Stimulated activated CD4-positive, alpha-beta T cell treated with anti-CD3 and anti-CD28 coated beads, Interleukin-2, amount 100 ng/mL, for 48 hours (primary cell): ENCODE measurements at places on chromosomes 16 and 17.
A peak's percentile ranks its signal among the peaks of the same experiment; 100 is the strongest.

- no peak for DNase-seq
Measured at GRCh38 chr16:67389911-67390815, 3.1 kb downstream of the TPPP3 start.

- no peak for DNase-seq
Measured at GRCh38 chr16:78570399-78571141, 471.1 kb downstream of the WWOX start.

GRCh38 chr16:82016263-82016662 is 5.0 kb upstream of the SDR42E1 start:
- DNase-seq, result no peak

DNA sequence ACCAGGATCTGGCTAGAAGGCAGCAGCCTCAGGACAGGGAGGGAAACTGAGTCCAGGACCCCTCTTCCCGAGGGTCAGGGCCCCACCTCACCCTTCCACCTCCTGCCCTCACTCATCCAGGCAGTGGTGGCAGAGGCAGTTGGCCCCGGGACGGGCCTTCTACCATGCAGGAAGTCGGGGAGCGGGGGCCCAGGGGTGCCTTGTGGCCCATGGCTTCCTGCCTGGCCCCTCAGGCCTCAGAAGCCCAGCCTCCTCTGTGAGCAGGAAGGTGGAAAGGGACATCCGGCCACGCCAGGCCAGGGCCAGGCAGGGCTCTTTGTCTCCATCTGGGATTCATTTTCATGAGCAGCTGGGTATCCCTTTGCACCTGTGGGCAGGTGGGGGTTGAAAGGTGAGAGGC is 58.5 kb downstream of the BAHCC1 start:
- DNase-seq, result no peak

DNA sequence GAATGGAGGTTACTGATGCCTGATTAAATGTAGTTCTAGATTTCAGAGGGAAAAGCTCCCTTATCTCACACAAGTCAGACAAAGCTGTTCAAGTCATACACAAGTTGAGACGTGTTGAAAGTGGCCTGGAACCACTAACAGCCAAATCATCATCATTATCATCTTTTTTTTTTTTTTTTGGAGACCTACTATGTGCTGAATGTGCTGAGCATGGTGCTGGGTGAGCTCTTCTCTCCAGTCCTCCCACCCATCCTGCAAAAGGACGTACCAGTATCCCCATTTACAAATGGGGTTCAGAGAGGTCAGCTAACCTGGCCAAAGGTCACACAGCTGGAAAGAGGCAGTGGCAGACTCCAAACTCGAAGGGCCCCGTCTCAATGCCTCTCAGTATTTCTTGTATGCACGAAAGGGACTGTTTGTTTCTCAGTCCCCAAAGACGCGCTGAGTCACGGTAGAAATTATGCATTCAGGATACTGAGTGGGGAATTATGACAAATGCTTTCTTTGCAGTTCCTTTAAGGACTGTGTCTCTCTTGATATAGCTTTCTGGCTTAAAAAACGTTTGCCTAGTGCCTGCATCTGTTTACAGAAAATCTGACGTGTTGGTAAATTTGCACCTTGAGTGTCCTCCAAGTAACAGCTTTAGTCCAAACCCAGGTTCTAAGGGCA is 235.5 kb downstream of the XYLT1 start:
- no peak for DNase-seq

DNA sequence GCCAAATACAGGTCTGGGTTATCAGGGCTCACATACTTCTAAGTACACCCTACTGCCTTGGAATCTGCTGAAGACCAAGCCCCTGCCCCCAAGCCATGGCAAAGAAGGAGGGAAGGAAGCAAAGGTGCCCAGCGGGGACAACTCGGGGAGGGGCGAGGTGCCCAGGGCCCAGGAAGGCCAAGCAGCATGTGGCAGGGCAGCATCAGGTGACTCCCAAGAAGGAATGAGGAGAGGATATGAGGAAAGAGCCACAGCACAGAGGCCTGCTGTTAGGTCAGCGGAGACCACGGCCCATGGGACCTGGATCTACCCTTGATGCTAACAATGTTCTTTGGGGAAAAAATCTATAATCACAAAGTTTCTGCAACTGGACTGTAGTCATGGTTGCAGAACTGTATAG is 142.6 kb upstream of the CRHR1 start:
- no peak for DNase-seq

DNA sequence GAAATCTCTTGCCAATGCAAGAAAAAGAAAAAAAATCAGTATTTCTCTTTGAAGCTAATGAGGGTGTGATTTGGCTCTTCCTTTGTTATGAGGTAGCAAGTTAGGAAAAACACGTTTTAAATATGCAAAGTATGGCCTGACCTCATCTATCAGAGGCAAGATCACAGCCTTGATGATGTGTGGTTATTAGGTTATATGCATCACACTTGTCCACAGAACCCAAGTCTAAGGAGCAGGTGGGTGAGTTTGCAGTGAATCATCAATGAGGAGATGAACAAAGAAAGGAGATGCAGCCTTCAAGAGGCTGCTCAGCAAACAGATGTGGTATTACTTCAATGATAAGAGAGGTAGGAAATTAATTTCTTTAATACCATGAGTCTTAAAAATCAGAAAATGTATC is 594.8 kb upstream of the CDH5 start:
- DNase-seq, result no peak

DNA sequence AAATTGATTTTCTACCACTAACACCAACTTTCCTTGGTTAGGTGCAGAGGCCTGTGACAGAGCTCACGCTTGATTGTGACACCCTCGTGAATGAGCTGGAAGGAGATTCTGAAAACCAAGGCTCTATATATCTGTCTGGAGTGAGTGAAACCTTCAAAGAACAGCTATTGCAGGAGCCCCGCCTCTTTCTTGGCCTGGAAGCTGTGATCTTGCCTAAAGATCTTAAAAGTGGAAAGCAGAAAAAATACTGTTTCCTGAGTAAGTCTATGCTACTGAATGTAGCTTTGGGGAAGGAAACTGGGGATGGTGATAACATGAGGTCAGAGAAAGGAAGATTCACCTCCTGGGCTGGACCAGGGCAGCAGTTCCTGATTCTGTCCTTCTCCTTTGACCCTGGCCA is 38.3 kb downstream of the REXO5 start:
- DNase-seq, result no peak

DNA sequence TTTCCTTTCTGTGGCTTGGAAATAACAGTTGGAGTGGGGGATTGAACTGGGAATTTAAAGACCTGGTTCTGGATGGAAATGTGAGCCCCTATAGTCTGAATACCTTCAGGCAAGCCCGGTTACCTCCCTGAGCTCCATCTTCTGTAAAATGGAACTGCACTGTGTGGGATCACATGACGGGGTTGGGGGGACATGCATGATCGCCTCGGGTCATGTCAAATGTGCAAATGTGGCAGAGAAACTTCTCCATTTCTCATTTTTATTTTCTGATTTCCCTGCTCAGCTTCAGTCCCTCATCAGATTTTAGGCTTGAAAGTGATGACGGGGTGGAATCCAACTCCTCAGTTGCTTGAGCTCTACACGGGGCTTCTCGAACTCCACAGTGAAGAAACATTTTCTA is 1.5 kb downstream of the MT1B start:
- no peak for DNase-seq

DNA sequence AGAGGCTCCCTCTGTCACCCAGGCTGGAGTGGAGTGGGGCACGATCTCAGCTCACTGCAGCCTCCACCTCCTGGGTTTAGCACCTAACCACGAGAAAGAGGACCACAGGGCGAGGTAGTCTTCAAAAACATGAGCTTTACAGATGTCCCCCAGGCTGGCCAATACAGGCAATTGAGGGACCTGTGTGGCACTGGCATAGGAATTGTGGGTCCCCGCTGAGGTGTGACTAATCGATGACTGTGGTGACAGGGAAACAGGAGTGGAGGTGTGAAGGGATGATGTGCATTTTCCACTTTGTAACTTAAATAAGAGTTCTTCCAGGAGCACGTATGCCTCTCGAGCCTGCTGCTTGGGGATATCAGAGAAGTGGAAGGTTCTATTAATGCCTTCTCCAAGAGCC is 12.6 kb upstream of the ARHGAP17 start:
- DNase-seq, result no peak

- DNase-seq, result no peak
Measured at GRCh38 chr16:56744996-56745640, 15.2 kb downstream of the NUP93 start.

DNA sequence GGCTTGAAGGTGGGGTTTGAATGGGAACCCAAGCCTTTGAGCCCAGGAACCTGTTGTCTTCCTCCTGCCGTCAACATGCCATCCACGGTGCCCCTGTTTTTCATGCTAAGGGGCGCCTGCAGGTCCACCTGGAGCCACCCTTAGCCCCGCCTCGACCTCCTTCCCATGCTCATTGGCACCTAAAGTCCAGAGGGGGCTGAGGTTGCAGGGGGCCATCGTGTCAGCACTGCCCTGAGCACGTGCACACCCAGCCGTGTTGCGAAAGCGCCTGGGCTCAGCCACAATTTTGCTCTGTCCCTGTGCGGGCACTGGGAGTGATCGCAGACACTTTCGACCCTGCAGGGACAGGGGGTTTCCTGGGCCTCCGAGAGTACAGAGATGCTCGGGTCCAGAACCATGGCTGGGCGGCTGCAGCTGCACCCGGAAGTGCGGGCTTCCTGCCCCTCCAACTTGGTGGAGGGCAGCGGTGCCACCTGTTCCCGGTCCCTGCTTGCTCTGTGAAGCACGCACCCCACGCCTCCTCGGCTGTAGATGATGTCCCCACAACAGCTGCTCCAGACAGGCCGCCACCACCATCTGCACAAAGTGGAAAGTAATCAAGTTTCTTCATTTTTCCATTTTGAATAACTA is 454.7 kb downstream of the CDH8 start:
- DNase-seq, result no peak

DNA sequence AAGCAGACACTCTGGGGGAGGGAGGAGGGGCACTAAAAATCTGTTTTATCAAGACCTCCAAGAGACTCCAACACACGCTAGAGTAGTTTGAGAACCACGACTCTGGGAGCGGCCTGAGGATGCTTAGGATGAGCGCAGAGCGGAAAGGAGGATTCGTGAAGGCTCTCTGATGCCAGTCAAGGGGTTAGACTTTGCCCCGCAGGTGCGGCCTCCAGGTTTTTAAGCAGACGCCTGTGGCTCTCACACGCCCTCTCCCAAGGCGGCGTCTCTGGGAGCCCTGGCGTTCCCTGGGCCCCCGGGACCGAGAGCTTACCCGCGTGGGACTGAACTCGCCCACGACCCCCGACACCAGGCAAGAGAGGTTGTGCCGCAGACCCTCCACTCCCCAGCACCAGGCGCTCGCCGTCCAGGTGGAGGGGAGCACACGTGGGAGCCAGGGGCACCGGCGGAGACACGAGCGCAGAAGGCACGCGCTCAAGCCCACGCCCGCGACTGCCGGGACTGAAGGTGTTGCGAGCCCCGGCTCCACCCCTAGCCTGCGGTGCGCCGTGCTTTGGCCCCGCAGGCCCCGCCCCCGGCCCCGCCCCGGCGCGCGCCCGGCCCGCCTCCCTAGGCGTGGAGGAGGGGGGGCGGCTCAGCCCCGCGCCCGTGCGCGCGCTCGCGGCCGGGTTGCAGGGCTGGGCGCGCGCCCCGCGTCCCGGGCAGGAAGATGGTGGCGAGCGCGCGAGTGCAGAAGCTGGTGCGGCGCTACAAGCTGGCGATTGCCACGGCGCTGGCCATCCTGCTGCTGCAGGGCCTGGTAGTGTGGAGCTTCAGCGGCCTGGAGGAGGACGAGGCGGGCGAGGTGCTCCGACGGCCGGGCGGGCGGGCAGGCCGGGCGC is at the start of gene XYLT2:
Gene XYLT2, plus strand, starts transcription at position 695 of the 881 bp plus-strand sequence. Its CDS starts 15 bp downstream, at position 710.
- peak; percentile 92 for DNase-seq

GRCh38 chr17:979539-980405 is at the start of gene NXN:
TSS of gene NXN (minus strand) at chr17:979776.
- peak; percentile 94 for DNase-seq

DNA sequence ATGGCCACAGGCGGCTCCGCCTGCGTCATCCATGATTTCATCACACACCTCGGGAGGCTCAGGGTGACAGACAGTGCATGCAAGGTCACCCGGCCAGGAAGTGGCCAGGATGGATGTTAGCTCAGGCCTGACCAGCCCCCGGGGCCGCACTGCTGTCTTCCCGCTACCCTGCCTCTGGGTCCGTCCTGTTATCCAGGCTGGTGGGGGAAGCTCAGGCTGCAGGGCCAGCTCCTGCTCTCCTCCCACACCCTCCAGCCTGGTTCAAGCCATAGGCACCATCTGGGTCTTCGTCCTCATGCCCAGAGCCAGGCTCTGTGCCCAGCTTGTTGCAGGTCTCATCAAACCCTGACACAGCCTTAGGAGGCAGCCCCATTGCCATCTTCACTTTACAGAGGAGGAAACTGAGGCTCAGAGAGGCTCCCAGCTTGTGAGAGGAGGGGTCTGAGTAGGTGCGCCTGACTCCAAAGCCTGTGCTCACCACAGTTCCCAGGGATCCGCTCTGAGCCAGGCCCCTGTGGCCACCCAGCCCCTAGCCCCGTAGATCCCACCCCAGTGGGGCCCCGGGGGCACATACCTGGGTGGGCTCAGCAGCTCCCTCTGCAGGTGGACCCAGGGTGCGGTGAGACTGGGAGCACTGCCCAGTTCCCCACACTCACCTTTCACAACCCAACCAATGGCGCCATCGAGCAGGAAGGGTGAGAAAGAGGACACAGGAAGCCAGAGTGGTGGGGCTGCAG is 412 bp upstream of the ADGRG3 start:
- no peak for DNase-seq

DNA sequence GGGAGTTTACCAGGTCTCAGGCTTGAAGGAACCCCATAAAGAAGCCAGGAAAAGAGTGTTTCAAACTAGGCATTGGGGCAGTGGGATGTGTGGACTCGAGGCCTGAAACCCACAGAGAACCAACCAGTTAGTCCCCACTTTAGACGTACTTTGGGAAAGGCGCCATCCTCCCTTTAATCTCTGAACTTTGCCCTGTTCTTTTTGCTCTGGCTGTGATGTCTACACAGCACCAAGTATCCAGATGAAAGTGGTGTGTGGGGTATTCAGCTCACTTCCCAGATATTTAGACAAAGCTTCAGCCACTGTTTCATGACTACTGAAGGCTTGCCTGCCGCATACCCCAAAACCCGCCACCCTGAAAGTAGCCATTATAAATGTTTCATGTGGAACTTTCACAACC is 116.9 kb upstream of the IRX5 start:
- DNase-seq, result no peak

- DNase-seq, result no peak
Measured at GRCh38 chr17:80364091-80364691, 50.8 kb upstream of the ENDOV start.

DNA sequence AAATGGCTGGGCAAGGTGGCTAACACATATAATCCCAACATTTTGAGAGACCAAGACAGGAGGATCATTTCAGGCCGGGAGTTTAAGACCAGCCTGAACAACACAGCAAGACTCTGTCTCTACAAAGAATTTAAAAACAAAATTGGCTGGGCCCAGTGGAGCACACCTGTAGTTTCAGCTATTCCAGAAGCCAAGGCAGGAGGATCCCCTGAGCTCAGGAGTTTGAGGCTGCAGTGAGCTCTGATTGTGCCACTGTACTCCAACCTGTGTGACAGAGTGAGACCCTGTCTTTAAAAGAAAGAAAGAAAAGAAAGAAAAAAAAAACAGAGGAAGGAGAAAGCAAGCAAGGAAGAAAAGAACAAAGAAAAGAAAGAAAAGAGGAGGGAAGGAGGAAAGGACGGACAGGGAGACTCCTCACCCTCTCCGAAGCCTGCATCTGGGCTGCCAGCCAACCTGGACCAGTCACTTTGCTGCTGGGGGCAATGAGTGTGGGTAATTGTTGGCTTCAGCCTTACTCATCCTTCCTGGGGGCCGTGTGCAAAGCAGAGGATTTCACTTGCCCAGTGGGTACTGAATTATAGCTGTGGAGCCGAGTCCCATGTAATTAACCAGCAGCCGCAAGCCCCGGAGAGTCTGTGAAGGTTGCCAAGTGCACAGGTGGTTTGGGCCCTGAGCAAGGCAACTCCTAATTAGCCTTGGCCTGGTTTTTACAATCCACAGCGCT is 6.7 kb upstream of the MT4 start:
- no peak for DNase-seq
